T-helper 2 cell (primary cell): ENCODE measurements at places on chromosomes 7 and 10.

DNA sequence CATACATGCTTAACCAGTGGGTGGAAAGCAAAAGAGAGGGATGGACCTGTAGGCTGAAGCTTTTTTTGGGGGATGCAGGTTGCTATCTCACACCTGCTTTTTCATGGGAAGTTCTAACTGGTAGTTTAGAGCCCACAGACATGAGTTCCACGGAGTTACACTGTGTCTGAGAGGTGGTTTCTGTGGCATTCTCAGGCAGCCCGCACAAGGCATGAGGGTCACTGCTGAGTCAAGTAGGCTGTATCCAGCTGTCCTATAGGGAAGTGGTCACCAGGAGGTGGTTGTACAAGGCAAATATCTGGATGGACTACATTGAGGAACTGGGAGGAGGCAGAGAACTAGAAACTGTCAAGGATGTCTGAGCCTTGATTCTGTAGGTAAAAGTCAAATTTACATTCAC lies 351.0 kb upstream of the POM121L12 start:
- no peak for DNase-seq

DNA sequence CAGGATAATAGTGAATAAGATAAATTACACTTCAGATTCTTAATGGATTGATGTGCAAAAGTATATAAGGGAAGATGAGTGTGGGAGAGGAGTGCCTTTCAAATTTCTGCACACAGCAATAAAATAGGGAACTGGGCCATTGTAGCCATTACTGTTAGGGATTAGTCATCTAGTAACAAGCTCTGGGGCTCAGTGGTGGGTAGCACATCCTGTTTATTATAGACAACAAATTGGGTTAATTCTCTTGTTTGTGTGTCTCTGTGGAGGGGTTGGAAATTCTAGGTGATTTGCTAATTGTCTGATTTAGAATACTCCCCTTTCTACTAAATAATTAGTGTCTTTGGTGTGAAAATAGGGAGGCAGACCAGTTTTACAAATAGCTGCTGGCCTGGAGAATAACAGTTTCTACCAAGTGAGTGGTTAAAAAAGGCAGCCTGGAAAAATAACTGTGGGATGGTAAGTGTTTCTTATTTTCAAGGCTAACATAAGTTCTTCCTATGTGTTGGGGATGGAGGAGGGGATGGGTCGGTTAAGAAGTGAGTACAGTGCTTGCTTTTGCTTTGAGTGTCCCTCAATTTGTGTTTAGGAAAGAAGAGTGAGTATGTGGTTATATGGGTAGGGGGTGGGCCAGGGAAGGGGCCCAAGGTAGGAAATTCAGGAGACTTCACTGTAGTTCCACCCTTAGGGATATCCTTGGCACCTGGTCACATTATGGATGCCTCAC lies 43.3 kb upstream of the TMEM248 start:
- no peak for DNase-seq

DNA sequence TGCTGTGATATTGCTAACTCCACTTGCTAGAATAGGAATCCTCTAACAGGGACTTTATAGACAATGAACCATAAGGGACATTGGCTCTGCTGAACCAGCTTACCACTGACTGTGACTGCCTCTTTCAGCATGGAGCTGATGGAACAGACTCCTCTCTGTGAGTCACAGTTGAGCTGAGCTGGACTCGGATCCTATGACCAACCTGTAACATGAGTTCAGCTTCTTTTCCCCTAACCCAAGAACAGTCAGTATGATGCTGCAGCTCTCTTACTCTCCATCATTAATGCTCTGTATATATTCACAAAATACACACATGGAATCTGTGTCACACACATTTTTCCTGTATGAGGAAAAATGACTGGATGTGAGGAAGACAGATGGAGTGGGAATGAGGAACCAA lies 177.9 kb upstream of the BET1 start:
- no peak for DNase-seq

DNA sequence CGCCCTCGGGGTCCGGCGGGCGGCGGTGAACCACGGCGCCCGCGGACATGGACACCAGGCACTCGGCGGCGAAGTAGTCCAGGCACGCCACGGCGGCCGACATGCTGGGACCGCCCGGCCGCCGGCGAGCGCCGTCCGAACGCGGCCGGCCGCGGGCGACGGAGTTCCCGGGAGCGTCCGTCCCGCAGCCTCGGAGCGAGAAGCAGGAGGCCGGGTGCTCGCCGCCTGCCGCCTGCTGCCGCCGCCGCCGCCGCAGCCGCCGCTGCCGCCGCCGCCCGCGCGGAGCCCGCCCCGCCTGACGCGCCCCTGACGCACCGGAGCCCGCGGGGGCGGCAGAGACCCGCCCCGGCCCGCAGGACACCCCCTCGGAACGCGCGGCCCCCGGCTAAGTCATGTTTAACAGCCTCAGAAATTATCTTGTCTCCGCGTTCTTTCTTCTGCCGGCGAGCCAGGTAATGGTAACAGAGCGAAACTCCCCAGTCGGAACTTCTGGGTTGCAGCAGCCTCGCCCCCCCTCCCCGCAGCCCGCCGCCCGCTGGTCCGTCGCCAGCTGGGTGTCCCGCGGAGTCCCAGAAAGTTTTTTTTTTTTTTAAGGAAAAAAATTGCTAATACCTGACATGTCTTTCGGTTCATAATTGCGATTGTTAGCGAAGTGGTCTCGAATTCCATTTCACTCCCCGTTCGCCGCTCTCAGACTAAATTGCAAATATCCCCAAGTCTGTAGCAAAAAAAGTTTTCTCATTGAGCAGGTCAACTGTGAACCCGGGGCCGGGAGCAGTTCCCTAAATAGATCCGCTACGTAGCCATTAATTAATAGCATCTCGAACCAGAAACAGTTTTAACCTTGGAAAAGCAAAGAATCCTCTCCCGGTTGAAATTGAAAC lies at the start of gene KLF14:
Gene KLF14 (minus strand): TSS at position 277 of the 884 bp plus-strand sequence. CDS start 174 bp downstream, at position 103.
- DNase-seq: peak; percentile 31

DNA sequence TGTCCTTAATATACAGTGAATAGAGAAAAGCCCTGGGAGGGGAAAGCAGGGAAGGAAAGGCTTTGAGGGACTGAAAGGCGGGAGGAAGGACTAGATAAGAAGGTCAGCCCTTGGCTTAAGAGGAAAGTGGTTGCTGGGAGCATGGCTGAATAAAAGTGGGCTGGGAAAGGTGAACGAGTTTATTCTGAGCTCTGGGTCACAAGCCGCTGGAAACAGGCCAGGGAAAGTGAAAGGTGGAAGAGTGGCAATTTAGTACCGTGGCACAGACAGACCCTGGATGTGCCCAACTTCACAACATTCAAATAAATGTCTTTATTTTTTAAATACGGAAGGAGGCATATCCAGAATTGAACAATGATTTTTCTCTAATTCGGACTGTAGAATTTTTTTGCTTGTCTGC lies 39.7 kb downstream of the TAC1 start:
- DNase-seq: no peak

GRCh38 chr10:113801569-113801968 lies 50.1 kb downstream of the PLEKHS1 start:
- no peak for DNase-seq

DNA sequence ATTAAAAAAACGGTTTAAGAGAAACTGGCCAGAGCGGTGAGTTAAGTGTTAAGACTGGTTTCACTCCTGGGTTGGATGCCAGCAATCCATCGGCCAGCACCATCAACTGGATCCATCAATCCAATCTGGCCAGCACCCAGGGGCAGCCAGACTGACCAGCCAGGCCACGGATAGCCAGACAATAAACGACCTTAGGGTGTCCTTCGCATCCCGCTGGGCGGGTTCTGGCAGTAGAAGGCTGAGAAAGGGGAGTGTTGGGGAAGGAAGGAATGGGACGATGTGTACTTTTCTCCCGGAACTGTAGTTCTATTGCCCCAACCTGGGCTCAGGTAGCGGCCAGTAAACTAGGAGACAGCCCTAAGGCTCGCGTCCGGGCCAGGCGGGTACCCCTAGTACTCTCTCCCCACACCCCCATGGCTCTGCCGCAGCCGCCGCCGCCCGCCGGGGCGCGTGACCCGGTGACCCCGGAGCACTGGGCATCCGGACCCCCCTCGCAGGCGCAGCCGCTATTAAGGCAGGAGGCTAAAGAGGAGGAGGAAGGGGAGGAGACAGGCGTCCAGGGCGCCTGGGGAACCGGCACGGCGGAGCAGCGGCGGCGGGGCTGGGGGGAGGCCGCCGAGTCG lies at the start of gene CASD1:
Gene CASD1 (plus strand): TSS at position 546 of the 623 bp plus-strand sequence. CDS start 276 bp downstream, outside the sequence.
- peak; percentile 39 for DNase-seq

DNA sequence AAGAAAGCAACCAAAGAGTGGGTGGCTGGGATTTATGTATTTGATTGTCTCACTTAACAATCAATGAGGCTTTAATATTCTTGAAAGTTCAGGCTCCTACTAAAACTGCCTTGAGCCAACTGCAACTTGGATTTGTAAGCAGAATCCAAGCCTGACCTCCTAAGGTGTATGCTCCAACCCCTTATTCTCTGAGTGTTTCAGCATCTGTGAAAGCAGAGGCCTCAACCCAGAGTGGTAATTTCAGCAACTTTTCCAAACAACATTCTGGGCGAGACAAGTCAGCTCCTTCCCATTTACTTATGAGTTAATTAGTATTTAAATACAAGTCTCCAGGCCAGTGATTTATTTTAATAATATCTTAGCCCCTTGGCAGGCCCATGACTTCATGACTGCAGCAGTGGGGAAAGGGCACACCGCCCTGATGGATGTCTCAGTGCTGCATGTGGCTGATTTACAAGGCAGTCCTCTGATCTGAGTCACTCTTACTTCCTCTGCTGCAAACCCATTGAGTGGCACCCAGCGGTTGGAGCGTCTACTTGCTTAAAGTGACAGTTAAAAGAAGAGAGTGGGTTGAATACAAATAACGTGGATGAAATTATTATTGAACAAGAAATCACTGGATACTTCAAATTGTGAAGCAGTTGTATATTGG lies 209.1 kb downstream of the TRIL start:
- no peak for DNase-seq

DNA sequence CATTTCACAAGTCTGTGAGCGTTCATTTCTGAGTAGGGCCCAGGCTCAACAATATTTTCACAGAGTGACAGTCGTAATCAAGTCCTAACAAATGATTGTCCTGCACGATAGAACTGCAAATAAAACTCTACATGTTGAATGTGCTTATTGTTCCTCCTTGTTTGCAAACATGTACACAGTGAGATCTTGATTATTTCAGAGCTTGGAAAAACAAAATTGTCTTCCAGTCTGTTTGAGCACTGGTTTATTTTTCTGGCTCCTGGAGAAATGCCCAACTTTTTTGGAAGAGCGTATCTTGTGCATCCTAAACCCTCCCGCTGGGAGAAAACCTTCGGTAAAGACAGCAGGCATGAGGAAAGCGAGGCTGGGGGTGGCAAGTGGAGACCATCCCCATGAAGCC lies 91.1 kb downstream of the TEX36 start:
- DNase-seq: no peak

- DNase-seq: no peak
These were observed 197.9 kb downstream of the PLXDC2 start for GRCh38 chr10:20013991-20014750.

DNA sequence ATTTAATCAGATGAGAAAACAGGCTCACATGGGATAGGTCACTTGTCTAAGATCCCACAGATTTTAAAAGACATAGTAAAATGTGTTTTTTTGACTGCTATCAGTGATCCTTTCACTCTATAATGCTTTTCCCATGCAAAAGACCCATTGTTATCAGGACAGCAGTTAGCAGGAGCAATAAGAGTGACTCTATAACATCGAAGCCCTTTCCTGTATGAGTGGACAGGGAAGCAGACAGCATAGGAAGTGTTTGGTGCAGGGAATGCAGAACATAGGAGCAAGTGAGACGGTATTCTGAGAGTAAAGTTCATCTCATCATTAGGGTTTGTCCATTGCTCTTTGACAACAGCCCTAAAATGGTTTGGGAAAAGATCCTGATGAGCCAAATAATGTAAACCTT lies 68.5 kb downstream of the SLC25A13 start:
- no peak for DNase-seq

- no peak for DNase-seq
These were observed 86.0 kb downstream of the UNCX start for GRCh38 chr7:1318661-1319060.

GRCh38 chr10:42999385-43000020 lies 77.4 kb upstream of the RET start:
- DNase-seq: no peak

DNA sequence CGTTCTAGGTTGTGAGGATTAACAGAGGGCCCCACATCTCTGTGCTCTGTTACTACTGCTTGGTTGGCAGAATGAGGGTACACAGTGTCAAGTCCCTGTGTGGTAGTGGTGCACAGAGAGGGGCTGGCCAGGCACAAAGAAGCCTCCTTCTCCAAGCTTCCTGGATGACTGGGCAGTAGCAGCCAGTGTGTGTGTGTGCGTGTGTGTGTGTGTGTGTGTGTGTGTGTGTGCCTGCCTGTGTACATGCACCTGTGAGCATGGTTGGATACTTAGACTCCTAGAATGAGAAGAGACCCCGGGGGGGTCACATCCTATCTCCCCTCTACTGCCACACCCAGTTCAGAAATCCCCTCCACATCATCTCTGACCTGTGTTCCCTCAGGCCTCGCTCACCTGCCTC lies 146.7 kb upstream of the UNC5B start:
- no peak for DNase-seq

DNA sequence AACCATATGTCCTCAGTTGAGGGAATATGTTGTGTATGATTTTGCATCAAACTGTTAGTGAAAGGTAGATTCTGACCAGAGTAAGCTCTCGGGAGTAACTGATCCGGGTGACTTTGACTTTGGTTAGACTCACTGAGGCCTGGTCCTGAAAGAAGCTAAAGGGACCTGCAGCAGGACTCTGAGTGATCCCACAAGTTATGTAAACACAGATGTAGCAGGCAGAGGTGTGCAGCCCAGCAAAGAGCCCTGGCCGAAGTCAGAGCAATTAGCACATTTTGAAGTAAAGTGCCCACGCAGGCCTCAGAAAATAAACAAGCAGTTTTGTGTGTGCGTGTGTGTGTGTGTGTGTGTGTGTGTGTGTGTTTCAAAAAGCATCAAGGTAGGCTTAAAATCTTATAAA lies 245.6 kb upstream of the FERD3L start:
- DNase-seq: no peak

DNA sequence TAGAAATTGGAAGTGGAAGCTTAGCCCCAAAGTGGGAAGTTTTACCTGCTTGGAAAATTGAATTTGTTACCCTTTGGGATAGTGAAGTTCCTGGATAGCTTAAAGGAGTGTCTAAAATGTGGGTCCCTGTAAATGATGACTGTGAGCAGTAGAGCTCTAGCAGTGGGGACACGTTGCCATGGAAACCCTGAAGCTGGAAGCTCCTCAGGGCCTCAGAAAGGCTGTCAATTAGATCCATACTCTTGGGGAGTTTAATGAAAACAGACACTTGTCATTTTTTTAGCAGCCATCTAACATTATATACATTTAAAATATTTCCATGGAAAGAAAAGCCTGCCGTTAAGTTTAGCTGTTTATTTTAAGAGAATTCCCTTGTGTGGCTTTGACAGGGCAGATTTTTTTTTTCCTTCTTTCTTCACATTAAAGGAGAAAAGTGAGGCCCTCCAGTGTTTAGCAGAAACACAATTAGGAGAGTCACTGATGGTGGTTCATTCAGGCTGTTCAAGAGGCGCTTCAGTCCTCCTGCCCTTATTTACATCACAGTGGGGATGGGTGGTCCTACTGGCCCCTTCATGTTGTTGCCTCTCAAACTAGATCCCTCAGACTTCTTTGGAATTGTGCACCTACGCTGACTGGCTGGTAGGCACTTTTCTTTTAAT lies 518.4 kb downstream of the CCSER2 start:
- DNase-seq: no peak

- peak; percentile 79 for DNase-seq
These were observed 24.9 kb downstream of the PIK3AP1 start for GRCh38 chr10:96695366-96695765.

GRCh38 chr10:12947741-12948140 lies 53.8 kb downstream of the CCDC3 start:
- DNase-seq: no peak
